Anterior cingulate cortex (tissue), 58 donors: ENCODE measurements at places on chromosomes 4 and X.
A peak's percentile ranks its signal among the peaks of the same experiment; 100 is the strongest.

GRCh38 chr4:183504930-183505610, at the start of gene ING2:
Gene ING2 (plus strand): TSS chr4:183505058. CDS start chr4:183505196, 138 bp downstream.
- no peak for DNase-seq

- DNase-seq, result no peak
Observed at GRCh38 chr4:73575660-73576059, 44.6 kb downstream of the RASSF6 start.

DNA sequence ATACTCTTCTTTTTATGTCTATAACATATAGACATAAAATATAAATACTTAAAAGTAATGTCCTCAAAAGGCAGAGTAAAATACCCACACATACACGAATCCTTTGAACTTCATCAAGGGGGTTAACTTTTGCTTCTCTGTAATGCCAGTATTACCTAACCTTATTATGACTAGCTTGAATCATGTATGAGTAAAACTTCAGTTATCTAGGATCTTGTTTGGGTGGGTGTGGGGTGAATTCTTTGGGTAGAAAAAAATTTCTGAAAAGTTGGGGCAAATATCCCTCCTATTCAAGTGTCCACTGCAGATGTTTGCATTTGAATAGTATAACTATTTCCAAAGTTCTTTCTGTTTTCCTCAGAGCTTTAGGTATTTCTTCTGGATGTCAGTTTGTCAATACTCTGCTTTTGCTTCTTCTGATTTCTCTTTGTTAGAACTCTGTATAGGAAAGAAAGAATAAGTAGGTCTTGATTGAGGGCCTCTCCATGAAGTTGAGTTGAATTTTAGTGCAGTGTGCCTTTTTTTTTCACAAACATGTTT, 173.8 kb downstream of the ADGRL3 start:
- no peak for DNase-seq

DNA sequence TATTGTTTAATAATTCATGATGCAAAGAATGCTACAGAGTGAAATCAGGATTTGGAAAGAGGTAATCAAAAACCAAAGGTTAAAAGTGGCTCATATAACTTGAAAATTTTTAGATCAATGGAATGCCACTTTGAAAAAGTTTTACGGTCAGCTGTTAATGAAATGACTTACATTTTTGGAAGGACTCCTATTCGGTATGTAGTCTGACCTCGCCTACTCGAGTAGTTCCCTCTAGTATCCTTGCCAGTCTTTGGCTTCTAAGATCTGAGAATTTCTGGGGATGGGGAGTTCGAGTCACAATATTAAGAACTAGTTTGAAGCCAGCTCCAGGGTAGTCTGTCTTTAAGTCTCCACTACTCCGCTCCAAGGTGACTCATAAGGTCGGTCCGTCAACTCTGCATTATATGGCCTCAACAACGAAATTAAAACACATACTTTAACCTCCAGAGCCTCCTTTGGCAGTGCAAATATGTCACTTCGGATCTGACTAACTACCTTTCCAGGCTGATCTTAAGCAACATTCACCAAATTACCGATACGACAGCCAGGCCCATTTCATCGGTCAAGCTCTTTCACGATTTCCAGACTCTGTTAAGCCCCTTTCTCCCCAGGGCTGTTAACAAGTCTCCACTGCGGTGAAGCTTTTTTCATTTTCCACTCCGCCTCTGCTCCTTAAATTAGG, 733 bp upstream of the NAA15 start:
- no peak for DNase-seq

- DNase-seq, result no peak
Observed at GRCh38 chr4:85772470-85772869, 297.5 kb downstream of the ARHGAP24 start.

- no peak for DNase-seq
Observed at GRCh38 chrX:118595501-118596042, 100.0 kb downstream of the DOCK11 start.

DNA sequence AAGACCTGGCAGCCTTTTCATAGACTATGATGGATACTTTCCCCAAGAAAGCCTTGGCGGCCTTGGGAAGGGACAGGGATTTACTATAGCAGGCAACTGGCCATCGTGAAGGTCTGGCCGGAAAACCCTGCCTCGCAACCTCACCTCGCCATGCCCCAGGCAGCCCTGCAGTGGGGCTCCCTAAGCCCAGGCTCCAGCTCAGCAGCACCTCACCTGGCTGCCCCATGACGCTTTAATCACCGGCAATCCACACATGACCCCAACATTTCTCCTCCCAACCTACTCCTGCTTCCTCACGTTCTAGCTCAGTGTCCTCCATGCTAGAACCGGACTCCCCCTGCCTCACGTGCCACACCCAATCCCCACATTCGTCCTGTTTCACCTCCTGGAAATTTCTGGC, 82.4 kb downstream of the NSUN7 start:
- no peak for DNase-seq

DNA sequence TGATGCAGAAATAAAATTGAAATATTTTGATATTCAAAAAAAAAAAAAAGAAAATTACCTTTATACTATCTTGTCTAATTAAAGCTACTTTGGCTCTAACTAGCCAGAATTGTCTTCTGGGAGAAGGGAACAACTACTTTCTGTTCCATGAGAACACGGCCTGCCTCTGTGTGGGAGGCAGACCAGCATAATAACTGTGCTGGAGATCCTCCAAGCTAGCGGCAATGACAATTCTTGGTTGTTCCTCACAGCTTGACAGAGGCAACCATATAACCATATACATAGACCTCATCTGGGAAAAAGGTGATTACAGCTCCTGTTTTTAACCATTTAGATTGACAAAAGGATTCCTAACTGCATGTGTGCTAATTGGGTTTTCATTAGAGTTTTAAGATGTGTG, 95.7 kb downstream of the RBMX2 start:
- peak; percentile 17 for DNase-seq

- peak; percentile 69 for DNase-seq
Observed at GRCh38 chr4:16496501-16496900, 270.2 kb upstream of the TAPT1 start.
